Thyroid gland (tissue), 4 donors: ENCODE measurements at places on chromosomes 6 and 20. TPM values are rescaled to one million over a fixed set of nuclear protein-coding genes. Genes with fewer than 3 reads are reported as not detected.
A peak's percentile ranks its signal among the peaks of the same experiment; 100 is the strongest.

- DNase-seq, result peak; percentile 92
These were observed 16.3 kb downstream of the LRRC1 start for GRCh38 chr6:53811082-53811481.

DNA sequence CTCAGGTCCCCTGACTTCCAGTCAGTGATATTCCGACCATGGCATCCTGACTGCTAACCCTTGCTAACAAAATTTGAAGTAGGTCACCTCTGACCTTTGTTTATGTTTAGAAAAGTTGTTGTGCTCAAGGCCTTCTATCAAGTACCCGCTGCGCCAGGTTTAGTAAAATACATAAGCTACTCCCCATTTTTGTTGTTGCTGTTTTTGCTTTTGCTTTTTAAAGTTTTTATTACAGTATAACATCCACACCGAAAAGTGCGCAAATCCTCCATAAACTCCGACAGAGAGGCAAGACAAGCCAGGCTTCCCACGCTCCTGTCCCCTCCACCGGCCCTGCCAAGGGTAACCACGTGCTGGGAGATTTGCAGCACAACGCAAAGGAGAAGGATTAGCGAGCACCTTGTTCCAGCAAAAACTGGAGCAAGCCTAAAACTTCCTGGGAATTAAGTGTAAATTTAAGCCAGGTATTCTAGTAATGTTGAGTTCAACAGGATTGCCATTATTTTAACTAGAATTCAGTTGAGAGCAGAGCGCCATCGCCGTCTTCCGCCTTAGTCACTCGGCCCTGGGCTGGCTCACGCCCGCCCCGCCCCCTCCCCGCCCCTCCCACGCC, 17.8 kb upstream of the HMGN4 start:
- DNase-seq, result peak; percentile 60

MAP3K5 gene
- 68.0 TPM for total RNA-seq

TRAPPC3L gene
- total RNA-seq, result 0.42 TPM

WFDC12 gene
- not detected for total RNA-seq

CST4 gene
- not detected for total RNA-seq

DNA sequence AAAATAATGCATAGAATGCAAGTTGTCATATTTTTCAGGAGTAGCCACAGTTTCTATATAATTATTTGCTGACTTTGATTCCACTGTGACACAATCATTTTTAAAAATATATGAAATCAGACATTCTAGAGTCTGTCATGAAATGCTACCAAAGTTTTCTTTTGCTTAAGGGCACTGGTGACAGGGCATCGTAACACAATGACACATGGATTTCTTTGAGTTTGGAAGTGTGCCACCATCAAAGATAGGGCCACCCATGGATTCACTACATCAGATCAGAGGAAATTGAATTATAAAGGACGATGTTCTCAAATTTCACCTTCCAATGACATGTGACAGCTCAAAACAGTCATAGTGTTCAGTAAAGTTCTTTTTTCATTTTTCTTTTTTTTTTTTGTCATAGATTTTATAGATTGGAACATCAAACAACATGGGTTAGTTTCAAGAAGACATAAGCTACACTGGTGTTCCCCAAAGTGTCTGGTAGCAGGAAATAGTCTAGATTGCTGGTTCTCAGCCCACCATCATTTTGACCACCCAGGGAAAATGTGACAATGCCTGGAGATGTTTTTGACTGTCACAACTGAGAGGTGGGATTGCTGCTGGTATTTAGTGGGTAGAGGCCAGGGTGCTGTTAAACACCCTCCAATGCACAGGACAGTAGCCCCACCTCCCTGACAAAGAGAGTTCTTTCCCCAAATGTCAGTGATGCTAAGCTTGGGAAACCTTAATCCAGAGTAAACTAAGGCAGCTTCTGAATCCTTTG, 123.8 kb upstream of the DOK5 start:
- no peak for DNase-seq

- DNase-seq, result no peak
These were observed 268.8 kb downstream of the ARID1B start for GRCh38 chr6:157045831-157046454.

HDGFL1 gene
- not detected for total RNA-seq

GRCh38 chr6:19440531-19440930, 396.6 kb upstream of the ID4 start:
- no peak for DNase-seq

DNA sequence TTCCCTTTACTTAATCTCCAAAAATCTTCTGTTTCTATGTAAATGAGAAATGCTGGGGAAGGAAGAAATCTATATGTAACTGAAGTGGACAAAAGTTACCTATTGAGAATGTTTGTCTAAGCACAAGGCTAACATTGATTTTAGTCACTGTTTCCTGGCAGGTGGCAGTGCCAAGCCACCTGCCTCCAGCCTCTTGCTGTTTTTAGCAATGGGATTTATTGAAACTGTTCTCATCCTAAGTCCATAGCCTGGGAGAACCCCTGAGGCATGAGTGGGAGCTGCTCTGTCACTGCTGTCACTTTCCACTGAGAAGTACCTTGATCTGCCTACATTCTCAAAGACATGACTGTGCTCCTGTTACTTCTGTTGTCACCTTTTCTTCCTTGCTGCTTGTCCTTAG, 14.7 kb downstream of the ENPP3 start:
- no peak for DNase-seq

DNA sequence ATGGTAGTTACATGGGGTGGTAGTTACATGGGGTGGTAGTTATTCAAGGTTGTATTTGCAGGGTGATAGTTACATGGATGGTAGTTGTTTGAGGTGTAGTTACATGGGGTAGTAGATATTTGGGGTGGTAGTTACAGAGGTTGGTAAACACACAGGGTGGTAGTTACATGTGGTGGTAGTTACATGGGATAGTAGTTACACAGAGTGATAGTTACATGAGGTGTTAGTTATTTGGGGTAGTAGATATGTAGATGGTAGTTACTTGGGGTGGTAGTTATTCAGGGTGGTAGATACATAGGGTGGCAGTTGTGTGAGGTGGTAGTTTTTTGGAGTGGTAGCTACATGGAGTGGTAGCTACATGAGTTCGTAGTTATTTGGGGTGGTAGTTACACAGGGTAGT, 221.3 kb upstream of the CST7 start:
- no peak for DNase-seq

SYCP2L gene
- total RNA-seq, result 1.0 TPM

GRCh38 chr6:152571943-152572337, 65.2 kb downstream of the SYNE1 start:
- no peak for DNase-seq

GRCh38 chr6:146866731-146867414, 268.1 kb downstream of the ADGB start:
- no peak for DNase-seq

GRCh38 chr6:41588111-41588510, 41.9 kb downstream of the FOXP4 start:
- no peak for DNase-seq

SLC12A5 gene
- total RNA-seq, result not detected

IL17A gene
- not detected for total RNA-seq

- DNase-seq, result no peak
These were observed 214.8 kb upstream of the RREB1 start for GRCh38 chr6:6892744-6893583.

PRSS16 gene
- total RNA-seq, result 14.2 TPM

TAF11 gene
- total RNA-seq, result 24.4 TPM

DNA sequence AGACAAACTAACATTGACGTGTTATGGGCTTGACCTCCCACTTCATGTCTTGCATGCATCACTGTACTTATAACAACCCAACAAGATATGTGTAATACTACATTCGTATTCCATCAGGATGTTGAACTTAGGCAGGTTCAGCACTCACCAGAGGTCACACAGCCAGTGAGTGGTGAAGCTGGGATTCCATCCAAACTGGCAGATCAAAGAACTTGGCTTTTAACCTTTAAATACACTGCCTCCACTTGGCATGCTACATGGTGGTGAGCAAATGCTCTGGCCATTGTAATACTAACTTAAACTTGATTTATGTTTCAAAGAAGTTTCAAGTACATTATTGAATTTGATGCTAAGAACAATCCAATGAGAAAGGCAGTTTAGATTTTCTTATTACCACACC, 10.7 kb upstream of the HDDC2 start:
- no peak for DNase-seq

DNA sequence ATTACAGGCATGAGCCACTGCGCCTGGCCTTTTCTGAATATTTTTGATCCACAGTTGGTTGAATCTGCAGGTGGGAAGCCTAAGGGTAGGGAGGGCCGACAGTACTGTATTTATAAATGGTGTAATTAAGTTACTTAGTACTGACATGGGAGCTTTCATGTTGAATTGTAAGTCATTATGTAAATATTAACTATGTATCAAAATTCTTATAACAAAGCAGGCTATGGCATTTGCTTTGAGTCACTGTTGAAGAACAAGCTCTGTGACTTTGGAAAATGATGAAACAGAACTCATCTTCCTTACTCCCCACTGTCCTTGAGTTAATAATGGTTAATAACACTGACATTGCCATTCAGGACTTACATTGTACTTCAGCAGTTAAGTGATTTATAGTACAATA, 63.0 kb upstream of the TXNDC5 start:
- no peak for DNase-seq

LHFPL5 gene
- total RNA-seq, result not detected

HTR1E gene
- 0.49 TPM for total RNA-seq

DNA sequence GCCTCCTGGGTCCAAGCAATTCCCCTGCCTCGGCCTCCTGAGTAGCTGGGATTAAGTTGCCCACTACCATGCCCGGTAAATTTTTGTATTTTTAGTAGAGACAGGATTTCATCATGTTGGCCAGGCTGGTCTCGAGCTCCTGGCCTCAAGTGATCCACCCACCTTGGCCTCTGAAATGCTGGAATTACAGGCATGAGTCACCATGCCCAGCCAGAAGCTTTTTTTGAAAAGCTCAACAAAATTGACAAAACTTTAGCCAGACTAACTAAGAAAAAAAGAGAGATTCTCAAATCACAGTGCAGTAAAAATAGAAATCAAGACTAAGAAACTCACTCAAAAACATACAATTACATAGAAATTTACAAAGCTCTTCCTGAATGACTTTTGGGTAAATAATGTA, 420.6 kb downstream of the COL12A1 start:
- DNase-seq, result no peak

GRCh38 chr20:25686081-25687067, 10.3 kb downstream of the ZNF337 start:
- DNase-seq, result no peak

SOX12 gene
- 8.8 TPM for total RNA-seq

DNA sequence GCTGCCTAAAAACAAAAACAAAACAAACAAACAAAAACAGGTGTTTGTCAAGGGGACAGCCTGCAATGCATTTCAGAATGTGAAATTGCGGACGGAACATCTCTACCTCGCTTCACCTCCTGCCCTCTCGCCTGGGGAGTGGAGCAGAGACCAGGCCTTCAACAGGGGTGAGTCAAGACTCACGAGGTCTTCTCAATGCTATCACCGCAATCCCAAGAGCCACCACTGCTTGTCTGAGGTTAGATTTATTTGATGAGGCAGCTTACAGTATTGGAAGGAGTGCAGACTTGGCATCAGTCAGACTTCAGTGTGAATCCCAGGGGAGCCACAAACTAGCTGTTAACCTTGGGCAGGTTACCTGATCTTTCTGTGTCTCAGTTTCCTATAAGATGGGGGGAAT, 7.7 kb downstream of the GABRR1 start:
- no peak for DNase-seq

DNA sequence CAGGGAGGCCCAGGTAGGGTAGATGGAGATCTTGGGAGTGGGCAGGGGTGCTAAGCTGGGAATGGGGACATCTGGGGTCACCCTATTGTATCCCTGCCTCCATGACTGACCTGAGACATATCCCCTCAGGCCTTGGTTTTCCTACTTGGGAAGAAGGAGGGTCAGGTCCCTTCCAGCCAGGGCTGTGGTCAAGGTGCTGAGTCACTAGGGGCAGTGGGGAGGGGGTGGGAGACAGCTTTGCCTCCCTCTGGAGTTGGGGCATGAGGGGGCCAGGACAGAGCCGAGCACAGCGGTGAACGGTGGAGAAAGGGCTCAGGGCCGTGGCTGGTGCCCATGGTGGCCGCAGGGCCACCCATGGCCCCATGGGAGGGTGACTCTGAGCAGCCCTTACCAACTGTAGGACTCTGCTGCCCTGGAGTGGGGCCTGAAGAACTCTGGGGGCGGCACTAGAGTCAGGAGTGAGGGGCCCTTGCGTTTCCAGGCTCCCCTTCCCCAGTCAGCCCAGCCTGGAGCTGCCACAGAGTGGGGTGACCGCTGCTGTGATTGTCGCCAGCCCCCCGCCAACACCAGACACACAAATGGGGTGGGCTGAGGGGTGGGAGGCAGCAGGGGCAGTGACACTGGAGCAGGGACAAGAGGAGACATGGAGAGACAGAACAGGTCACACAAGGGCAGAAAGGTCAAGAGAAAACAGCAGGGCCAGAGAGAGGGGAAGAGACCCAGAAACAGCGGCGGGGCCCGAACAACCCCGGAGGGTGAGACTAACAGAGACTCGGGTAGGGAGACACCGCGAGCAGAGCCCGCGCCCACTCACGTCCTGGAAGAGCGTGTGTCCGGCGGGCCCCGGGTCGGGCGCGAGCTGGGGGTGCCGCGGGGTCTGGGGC, 576 bp downstream of the NECAB3 start:
- DNase-seq, result no peak

DNA sequence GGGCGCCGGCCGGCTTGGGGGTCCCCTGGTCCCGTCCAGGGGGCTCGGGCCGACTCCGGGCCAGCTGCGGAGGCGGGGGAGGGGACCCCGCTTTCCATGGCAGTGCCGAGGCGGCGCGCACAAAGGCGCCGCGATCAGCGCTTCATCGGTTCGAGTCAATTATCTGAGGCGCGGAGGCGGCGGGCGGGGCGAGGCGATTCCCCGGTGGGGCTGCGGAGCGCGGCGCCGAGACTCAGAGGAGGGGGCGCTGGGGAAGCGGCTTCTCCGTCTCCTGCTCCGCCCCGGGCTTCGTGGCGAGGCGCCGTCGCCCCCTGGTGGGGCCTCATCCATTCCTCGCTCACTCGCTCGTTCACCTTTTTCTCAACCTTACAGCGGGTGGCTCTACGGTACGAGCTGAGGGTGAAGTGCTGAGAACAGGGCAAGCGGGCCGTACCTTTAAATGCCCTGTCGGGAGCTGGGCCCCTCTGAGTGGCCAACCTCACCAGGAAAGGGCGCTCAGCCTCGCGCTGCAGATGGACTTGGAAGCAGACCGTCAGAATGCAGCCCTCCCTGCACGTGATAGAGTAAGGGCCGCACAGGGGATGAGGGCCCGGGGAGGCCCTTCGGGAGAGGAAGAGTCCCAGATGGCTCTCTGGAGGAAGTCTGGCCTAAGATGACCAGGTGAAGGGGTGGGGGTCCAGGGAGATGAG, 39.9 kb downstream of the SLC52A3 start:
- peak; percentile 47 for DNase-seq

DNA sequence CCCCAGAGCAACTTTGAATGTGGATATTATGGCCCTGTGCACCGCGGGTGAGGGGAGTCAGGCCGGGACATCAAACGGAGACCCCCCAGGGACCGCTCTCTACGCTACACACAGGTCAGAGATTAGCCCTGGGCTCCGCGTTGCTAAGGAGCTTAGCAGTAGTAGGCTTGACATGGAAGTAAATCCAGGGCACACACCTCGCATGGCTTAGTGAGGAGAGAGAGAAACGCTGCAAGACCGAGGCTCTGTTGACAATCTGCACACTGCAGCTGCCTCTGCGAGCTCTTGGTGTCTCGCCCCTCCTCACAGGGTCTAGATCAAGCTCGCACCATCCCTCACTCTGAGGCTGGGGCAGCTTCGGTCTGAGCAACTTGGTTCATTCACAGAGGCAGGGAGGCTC, 116.1 kb upstream of the CDH4 start:
- no peak for DNase-seq
